ENCODE measurements at places on chromosomes 6 and 20. TPM values are rescaled to one million over a fixed set of nuclear protein-coding genes. Genes with fewer than 3 reads are reported as not detected.

Gene BPIFB1
- total RNA-seq = not detected

Gene HLA-G
- not detected for total RNA-seq

Gene HTR1E
- not detected for total RNA-seq

Gene RBPJL
- not detected for total RNA-seq

Gene PACSIN1
- not detected for total RNA-seq

Gene SALL4
- 0.09 TPM for total RNA-seq

Gene TNFRSF6B
- total RNA-seq = 1.8 TPM

Gene RNGTT
- 11.0 TPM for total RNA-seq

Gene PLCB1
- total RNA-seq = 20.0 TPM

Gene TCP11
- total RNA-seq = not detected

Gene CLVS2
- total RNA-seq = not detected

Gene NKAIN2
- total RNA-seq = not detected

Gene THBS2
- 0.26 TPM for total RNA-seq

Gene PNPLA1
- not detected for total RNA-seq

Gene DNPH1
- 44.8 TPM for total RNA-seq

Gene GJA10
- not detected for total RNA-seq

Gene PANK2
- 36.0 TPM for total RNA-seq

Data from dermis lymphatic vessel endothelial cell (primary cell).